ENCODE measurements at places on chromosomes 7 and 10.

GRCh38 chr10:64859911-64860310, 1338.7 kb downstream of the REEP3 start:
- no peak for DNase-seq

GRCh38 chr10:131227163-131227740, 84.3 kb downstream of the TCERG1L start:
- DNase-seq = no peak

DNA sequence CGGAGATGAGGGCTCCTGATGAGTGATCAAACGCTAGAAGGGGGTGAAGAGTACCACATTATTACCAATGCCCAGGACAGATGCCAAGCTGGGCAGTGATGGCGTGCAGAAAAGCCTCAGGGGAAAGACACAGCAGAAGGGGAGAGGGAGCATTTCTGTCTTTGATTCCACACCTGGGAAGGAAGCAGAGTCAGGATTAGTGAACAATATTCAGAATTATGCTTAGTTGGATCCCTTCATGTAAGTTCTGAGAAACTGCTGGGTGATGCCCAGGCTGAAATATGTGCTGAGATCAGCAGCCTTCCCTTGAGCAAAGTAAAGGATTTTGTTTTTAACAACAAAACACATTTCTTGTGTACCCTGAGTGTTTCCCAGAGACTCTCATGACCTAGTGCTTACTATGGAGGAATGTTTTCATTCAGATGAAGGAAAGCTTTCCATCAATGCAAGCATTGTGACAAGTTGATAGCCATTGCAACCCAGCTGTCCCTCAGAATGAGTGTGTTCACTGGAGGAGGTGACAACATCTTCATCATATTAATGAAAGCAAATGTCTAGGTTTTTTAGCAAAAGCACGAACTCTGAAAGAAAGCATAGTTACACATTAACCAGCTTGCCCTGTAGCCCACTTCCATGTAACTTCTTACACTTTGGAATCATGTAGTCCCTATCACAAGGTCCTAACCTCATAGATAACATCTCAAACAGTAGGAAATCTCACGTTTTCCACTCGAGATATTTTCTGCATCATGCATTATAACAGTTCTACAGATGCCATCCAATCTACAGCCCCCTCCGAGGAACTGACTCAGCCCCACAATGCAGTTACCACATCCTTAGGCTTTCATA, 23.8 kb upstream of the AKR1C1 start:
- DNase-seq = no peak

DNA sequence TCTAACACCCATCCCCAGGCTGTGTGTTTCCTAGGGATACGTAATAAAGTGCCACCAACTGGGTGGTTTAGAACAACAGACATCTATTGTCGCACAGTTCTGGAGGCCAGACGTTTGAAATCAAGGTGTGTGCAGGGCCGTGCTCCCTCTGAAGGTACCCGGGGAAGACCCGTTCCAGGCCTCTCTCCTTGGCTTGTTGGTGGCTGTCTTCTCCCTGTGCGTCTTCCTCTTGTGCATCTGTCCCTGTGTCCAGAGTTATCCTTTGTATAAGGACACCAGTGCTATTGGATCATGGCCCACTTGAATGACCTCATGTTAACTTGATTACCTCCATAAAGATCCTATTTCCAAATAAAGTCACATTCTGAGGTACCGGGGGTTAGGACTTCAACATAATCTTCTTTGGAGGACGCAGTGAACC, 15.6 kb downstream of the GRK5 start:
- DNase-seq = no peak

DNA sequence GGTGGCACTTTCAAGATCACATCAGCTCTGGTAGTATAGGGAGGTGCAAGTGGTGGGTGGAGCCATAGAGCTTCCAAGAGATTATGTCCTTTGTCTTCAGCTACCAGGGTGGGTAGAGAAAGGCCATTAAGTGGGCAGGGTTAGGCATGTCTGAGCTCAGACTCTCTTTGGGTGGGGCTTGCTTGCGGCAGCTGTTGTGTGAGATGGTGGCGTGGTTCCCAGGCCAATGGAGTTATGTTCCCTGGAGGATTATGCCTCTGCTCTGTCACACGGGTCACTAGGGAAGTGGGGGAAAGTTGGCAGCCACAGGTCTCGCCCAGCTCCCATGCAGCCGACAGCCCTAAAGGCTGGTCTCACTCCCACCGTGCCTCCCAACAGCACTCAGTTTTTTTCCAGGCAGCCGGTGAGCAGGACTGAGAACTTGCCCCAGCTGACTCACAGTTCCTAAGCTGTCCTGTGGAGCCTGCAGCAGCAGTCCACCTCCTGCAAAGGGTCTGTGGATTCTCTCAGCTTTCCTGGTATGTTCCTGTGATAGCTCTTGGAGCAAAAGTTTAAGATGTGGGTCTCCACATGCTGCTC, 459.0 kb downstream of the SH2D4B start:
- DNase-seq = no peak

- DNase-seq = no peak
Observed at GRCh38 chr10:97075421-97075820, 110.3 kb downstream of the SLIT1 start.

DNA sequence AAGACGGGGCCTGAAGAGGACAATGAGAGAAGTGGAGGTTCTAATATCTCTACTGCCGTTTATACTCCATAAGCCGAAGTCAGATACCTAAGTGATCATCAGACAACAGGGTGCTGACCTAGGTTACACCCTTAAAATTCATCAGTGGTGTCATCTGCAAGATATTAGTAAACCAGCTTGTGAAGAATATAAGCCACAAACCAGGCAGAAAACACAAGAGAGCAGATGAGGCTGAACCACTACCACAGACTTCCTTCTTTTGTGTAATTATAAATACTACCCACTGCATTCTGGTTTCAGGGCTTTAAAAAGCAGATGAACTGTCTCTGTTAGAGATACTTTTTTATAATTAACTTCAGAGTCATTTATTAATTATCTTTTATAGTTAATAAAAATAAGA, 69.0 kb upstream of the LRRC17 start:
- no peak for DNase-seq

DNA sequence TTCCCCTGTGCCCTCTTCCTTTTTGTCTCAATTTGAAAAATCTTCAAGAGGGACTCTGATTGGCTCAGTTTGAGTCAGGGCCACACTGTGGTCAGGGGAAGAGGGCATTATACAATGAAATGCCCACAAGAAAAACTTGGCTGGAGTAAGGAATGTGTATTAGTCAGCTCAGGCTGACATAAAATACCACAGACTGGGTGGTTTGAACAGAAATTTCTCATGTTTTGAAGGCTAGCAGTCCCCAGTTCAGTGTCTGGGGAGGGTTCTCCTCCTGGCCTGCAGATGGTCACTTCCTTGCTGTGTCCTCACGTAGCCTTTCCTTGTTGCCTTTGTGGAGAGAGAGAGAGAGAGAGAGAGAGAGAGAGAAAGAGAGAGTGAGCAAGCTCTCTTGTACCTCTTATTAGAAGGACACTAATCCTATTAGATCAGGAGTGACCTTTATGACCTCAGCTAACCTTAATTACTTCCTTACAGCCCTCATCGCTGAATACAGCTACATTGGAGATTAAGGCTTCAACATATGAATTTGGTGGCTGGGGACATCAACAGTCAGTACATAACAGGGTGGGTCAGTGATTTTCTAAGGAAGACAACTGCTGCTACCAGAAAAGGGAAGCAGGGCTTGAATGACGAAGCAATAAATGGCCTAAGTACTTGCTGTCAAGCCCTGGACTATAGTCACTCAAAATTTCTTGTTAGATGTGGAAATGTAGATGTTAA, 25.8 kb upstream of the FAM13C start:
- peak; percentile 91 for DNase-seq

DNA sequence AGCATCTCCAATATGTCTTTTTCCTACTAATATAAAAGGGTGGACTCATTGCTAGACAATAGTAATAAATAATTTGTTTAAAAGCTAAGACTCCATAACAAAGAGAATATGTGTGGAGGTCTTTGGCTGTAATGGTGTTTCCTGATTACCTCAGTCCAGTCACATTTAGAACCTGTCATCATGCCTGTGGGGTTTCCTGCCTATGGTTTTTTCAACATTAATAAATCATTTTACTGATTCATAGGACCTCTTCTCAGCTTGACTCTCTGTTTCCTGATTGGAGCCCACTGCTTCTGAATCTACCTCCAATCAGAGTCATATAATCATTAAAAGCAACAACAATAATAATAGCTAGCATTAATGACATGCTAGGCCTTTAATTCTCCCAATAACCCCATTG, 52.4 kb upstream of the GNAI1 start:
- no peak for DNase-seq

GRCh38 chr7:117250245-117250644, 72.6 kb downstream of the WNT2 start:
- DNase-seq = no peak

- no peak for DNase-seq
Observed at GRCh38 chr10:29748109-29748650, 113.4 kb upstream of the SVIL start.

GRCh38 chr10:14416308-14416700, 85.6 kb upstream of the FRMD4A start:
- DNase-seq = peak; percentile 55

- DNase-seq = no peak
Observed at GRCh38 chr10:75600833-75601232, 169.4 kb downstream of the LRMDA start.

- no peak for DNase-seq
Observed at GRCh38 chr7:51786284-51786683, 469.7 kb upstream of the COBL start.

DNA sequence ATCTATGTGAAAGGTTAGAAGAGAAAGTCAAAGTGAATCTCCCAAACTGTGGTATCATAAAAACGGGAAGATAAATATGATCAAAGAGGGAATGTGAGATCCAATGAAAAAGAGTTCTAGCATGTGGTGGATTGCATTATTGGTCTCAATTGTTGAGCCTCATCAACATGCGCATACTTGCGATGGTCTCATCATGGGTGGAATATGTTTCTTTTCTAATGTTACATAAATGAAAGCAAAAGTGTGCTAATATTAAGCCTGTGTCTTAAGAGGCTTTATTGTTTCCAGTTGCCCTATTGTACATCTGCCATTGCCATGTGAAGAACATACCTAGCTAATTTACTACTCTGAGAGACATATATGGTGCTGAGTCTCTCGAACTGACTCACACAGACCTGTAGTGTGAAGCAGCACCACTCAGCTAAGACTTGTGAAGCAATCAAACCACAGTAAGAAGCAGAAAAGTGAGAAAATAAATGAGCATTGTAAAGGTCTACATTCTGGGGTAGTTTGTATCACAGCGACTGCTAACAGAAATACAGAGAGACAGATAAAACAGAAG, 645.5 kb upstream of the PCDH15 start:
- no peak for DNase-seq

GRCh38 chr10:106991091-106991490, 173.4 kb downstream of the SORCS1 start:
- no peak for DNase-seq

GRCh38 chr7:148242294-148242821, 348.2 kb upstream of the C7orf33 start:
- DNase-seq = peak; percentile 34

DNA sequence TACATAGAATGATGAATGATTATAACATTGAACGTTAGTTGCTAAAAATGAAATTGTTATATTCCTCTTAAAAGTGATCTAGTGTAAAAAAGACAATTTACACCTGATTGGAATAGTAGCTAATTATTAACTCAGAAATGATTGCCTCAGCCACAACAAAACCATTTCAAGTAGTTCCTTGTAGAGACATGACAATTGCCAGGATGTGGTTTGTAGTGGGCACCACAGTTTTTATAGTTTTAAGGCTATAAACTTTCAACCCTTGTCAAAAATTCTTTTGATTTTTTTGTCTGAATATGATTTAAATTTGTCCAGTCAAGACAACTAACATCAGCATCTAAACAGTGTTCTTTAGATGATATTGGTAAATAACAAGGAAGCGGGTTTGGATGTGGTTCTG, 145.2 kb downstream of the SUGCT start:
- DNase-seq = no peak

DNA sequence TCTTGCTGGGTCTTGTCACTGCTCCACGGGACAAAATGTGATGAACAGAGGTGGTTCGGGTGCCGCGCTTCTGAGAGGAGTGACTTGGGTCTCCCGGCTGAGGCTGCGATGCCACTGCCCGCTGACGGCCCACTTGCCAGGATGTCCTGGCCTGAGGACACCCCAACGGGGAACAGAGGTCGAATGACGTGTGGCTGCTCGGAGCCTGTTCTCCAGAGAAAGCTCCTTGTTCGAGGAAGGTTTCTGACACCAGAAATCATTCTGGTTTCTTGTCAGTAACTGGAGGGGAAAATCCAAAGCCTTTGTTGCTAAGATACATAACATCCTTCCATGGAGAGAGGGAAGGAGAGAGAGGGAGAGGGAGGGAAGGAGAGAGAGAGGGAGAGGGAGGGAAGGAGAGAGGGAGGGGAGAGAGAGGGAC, 236.4 kb downstream of the WDR37 start:
- no peak for DNase-seq

- DNase-seq = no peak
Observed at GRCh38 chr7:27933671-27934565, 194.0 kb downstream of the TAX1BP1 start.

- no peak for DNase-seq
Observed at GRCh38 chr10:8817299-8817698, 762.8 kb downstream of the GATA3 start.

- DNase-seq = peak; percentile 37
Observed at GRCh38 chr7:111409714-111410422, 152.4 kb downstream of the IMMP2L start.

GRCh38 chr7:105216786-105217185, 171.9 kb downstream of the SRPK2 start:
- DNase-seq = no peak

- no peak for DNase-seq
Observed at GRCh38 chr7:39946693-39947092, 3.4 kb upstream of the CDK13 start.

DNA sequence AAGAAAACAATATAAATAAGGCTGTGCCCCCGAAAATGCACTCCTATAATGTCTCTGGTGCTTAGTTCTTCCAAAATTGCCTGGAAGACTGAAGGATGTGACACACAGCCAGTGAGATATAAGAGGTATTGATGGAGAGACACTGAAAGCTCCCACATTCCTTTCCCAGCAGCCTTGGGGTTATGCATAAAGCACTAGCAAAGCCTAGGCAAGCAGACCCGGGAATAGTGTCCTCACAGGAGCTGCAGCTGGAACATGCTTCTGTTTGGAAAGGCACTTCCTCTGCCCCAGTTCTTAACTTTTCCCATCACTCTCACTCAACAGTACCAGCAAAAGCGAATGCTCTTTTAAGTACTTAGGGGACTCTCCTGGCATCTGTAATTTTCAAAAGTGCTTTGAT, 178.0 kb downstream of the AMPH start:
- peak; percentile 6 for DNase-seq

DNA sequence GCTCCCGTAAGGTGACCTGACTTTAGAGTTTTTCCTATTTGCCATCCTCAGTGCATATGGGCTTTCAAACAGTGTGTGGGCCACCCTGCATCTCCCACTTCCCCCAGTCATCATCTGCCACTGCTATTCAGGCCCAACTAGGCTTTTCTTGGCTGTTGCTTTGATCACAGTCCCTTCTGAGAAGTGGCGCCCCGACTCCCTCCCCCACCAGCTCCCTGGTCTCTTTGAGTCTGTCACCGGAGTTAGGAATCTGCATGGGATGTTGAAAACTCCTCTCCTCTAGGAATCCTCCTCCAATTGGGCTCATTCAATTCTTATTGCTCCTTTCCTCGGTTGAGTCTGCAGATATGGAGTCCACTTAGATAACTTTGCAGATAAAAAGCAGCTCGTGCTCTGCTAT, 32.1 kb downstream of the HIF1AN start:
- DNase-seq = no peak

Data from EL (cell line).